ENCODE measurements at places on chromosomes 5 and 9. TPM values are rescaled to one million over a fixed set of nuclear protein-coding genes. Genes with fewer than 3 reads are reported as not detected.

- DNase-seq, result no peak
These were observed 45.9 kb upstream of the JAK2 start for GRCh38 chr9:4939118-4939561.

DNA sequence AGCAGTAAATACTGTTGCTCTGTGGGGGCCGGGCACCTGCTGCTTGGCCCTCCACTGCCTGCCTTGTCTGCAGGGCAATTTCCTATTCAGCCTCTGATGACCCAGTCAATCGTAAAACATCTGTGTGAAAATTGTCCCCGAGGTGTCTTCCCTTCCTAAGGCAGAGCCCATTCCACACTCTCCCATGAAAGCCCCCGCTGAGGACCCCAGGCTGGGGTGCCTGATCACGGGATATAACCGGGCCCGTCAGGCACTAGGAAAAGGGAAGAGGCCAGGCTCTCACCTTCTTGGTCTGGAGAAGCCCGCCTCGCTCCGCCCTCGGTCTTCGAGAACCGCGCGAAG, 27.2 kb upstream of the SCGB3A1 start:
- DNase-seq, result no peak

DNA sequence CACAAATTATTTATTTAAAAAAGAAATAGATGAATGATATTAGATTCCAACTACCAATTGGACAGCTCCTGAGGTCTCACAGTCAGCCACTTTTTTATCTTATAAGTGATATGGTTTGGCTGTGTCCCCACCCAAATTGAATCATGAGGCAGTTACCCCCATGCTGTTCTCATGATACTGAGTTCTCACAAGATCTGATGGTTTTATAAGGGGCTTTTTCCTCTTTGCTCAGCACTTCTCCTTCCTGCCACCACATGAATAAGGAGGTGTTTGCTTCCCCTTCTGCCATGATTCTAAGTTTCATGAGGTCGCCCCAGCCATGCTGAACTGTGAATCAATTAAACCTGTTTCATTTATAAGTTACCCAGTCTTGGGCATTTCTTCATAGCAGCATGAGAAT, 12.9 kb downstream of the NLN start:
- no peak for DNase-seq

DNA sequence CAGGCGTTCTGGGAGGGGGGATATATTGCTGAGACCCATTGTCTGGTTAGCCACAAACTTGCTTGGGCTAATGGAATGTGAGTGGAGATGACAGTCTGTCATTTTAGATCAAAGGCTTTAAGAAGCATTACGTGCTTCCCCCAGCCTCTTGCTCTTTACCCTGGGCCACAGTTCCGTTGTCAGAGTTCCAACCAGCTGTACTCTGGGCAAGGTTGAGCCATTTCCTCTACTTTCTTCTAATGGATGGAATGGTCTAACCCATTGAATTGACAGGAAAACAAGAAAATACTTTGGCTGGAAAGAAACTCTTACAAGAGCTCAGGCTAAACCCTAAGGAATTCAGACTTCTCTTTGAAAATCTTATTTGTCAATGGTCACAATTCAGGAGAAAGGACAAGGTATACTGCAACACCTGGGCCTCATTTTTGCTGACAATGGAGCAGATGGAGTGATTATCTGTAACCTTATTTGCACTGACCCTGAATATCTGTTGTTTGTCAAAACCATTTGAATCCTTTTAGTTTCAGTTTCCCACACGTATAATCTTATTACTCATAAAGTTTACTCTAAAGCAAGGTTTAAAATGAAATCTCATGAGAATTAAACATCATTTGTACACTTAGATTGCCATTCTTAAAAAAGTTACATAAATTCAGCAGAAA, 231.4 kb downstream of the PDE4D start:
- DNase-seq, result no peak

DNA sequence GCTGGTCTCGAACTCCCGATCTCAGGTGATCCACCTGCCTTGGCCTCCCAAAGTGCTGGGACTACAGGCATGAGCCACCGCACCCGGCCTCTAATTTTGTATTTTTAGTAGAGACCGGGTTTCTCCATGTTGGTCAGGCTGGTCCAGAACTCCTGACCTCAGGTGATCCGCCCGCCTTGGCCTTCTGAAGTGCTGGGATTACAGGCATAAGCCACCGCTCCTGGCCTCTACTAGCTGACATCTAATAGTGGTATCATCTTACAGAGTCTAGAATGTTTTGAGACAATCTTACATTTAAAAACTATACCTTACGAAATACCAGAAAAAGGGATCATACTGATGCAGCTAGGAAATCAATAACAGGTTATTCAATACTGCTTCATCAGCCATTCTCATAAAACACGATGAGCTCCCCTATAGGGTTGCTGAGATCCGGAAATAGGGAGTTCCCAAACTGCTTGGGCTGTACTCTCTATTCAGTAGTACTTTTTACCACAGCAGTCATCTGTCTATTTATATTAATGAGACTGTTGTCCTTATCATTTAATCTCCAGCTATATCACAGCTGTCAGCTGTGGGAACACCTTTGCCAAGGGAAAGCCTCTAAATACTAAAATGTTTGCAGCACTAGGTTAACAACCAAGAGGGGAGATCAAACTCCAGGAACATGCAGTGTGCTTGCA, 8.1 kb upstream of the UBE2D2 start:
- DNase-seq, result no peak

DNA sequence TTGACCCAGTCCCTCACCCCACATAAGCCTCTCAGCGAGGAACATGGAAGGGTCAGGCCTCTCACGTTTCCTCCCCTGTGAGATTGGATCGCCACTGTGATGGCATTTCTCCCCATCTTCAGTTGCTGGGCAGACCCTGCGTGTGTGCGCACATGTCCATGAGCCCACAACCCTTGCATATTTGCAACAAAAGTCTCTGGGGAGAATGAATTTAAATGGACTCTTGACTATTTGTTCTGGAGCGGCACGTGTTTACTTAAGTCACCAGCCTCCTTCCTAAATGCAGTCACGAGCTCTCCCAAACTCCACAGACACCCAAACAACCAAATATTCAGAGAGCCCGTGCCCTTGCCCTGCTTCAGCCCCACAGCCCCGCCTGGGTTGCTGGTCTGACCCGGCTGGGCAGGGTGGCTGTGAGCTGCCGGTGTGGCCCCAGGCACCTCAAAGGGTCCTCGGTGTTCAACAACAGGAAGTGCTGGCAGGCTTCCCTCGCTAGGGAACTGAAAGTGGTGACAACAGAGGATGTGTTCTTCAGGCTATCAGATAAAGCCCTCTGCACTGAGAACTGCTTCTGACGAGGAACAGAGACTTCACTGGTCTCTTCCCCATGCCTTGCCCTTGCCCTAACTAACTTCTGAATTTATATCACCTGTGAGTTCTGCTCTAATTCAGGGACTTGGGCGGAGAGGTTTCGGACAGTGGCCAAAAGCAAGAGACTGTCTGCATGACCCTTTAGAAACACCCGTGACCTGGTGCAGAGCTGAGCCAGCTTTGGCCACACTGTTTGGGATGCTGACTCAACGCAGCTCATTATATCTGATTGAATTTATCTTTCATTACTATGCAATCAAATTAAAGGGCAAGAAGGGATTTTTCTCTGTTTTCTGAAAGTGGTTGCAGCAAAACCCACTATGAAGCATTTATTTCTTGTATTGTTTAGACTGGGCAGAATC, 19.2 kb upstream of the CD180 start:
- DNase-seq, result no peak

- no peak for DNase-seq
These were observed 699.4 kb upstream of the FAM174A start for GRCh38 chr5:99835791-99836190.

GRCh38 chr5:40381676-40382363, 297.9 kb upstream of the PTGER4 start:
- no peak for DNase-seq

DNA sequence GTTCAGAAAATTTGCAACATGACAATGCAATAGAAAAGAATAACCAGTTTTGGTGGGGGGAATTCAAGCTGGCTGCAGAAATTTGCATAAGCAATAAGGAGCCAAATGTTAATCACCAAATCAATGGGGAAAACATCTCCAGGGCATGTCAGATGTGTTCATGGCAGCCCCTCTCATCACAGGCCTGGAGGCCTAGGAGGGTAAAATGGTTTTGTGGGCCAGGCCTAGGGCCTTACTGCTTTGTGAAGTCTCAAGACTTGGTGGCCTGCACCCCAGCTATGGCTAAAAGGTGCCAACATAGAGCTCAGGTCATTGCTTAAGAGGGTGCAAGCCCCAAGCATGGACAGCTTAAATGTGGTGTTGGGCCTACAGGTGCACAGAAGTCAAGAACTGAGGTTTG, 29.7 kb upstream of the SLC36A1 start:
- DNase-seq, result no peak

- peak; percentile 94 for DNase-seq
These were observed 26.7 kb downstream of the PWWP2A start for GRCh38 chr5:160092514-160092913.

GRCh38 chr9:123174887-123175518, 93.4 kb downstream of the STRBP start:
- DNase-seq, result no peak

DNA sequence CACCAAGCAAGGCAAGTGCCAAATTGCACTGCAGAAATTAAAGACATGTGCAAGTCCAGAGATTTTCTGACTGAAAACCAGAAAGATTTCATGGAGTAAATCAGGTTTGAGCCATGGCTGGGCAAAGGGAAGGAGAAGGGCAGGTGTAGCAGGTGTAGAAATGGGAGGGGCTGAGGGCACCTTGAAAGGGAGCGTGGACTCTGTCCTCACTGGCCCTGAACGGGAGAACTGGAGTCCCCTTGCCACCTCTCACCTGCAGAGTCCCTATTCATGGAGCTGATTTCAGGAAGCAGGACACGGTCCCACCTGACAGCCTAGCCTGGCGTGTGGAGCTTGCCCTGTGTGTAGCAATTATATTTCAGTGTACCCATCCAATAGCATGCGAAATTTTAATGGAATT, 46.3 kb downstream of the UBE2QL1 start:
- no peak for DNase-seq

DNA sequence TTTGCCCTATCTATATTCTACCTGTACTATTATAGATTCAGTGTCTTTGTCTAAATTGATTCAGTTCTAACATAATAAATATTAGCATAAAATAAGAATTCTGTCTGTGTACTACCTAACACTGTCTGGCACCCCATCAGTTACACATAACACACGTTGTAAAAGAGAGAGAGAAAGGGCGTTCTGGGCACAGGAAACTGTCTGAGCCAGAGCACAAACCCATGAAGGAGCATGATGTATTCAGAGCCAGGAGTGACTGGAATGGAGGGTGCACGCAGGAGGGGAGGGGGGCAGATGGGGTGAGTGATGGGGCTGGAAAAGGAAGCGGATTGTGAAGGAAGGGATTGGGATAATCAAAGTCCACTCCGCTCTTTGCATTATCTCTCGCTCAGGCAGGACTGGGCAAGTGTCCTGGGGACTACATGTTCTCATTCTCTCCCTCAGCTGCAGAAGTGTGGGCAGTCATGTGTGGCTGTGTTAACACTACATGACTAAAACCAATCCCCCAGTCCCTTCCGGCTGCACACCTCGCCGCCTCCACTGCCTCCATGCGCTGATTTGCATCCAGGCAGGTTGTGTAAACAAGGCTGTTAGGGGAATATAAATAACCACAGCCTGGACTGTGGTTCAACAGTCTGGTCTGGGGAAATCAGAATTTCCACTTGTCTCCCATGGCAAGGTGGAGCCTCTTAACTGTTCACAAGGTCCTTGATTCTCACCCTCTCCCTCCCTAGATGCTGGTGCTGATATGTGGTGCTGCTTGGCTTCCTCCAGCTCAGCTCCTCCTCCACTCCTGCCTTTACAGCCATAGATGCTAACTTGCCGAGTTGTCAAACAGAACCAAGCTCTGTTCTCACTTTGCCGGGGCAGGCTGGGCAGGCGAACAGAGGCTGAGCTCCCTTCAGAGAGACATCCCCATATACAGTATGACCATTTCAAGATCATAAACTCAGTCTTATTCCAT, 367.5 kb upstream of the BRINP1 start:
- peak; percentile 36 for DNase-seq

GRCh38 chr5:56116599-56117141, 116.5 kb downstream of the ANKRD55 start:
- DNase-seq, result no peak

- DNase-seq, result peak; percentile 28
These were observed 885 bp upstream of the MLLT3 start for GRCh38 chr9:20623021-20623747.

DNA sequence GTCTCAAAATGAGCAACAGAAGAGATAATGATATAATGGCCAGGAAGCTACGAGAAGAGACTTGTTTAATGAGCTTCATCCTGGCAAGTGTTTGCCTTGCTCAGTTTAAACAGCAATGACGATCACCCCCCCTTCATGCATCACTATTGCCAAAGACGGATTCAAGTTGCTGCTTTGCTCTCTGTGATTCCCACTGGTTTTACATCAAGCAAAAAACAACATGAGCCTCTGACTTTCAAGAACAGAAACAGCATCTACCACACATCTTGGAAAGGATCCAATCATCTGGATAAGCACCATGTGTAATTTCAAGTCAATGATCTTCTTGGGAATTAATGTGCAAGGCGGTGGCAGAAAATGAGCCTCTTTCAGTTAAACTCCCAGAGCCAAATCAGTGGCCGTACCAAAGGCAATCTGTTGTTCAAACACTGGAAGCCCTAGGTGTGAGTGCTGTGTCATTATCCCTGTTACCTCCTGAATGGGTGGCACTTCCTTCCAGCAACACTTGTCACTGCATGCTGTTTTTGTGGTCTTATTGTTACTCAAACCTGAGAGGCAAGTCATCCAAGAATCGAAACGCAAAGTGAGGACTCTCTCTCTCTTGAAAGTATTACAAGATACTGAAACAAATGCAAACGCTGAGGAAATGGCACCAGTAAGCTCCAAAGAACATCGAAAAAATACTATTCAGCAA, 72.8 kb downstream of the MED27 start:
- peak; percentile 60 for DNase-seq

DNA sequence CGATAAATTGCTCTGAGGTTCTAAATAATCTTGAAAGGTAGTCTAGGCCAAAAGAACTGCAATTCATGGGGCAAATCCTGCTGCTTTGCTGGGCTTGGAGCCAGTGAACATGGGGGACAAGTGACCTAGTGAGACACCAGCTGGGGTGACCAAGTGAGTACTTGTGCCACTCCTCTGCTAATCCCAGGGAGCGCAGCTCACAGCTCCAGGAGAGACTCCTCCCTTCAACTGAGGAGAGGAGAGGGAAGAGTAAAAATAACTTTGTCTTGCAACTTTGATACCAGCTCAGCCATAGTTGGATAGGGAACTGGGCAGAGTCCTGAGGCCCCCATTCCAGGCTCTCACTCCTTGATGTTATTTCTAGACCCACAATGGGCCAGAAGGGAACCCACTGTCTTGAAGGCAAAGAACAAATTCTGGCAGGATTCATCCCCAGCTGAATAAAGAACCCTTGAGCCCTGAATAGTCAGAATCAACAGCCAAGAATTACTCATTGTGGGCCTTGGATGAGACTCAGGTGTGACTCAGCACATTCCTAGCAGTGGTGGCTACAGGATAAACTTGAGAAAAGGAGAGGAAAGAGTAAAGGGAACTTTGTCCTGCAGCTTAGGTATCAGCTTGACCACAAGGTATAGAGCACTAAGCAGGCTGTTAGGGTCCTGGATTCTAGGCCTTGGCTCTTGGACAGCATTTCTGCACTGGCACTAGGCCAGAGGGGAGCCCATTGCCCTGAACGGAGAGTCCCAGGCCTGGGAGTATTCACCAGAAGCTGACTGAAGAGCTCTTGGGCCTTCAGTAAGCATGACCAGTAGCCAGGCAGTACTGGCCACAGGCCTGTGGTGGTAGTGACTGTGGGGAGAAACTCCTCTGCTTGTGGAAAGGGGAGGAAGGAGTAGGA, 288.3 kb upstream of the CDH18 start:
- DNase-seq, result no peak

MSMP gene
- polyA plus RNA-seq, result 9.4 TPM

LSM11 gene
- 6.1 TPM for polyA plus RNA-seq

GHR gene
- polyA plus RNA-seq, result 0.20 TPM

SLC26A2 gene
- polyA plus RNA-seq, result 13.1 TPM

WHRN gene
- 37.3 TPM for polyA plus RNA-seq

Measured in brain (organoid and tissue), 16 donors.